ENCODE measurements at places on chromosomes 7 and 10. TPM values are rescaled to one million over a fixed set of nuclear protein-coding genes. Genes with fewer than 3 reads are reported as not detected.

DNA sequence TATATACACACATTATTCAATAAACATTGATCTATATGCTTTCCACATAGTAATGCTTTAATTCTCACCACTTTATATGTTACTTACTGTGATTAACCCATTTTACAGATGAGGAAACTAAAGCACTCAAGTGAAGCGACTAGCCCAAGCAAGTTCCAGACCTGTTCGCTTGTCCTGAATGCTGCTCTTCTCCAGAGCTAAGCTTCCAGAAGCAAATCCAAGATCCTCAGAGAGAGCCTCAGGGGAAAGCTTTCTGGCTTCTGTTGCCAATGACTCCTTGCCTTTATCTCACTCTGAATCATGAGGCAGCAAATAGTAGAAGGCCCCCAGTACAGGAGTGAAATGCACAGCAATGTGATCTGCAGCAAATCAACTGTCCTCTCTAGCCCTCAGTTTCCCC, 32.2 kb downstream of the XPNPEP1 start:
- no peak for DNase-seq

Gene EN2
- polyA plus RNA-seq = not detected

DNA sequence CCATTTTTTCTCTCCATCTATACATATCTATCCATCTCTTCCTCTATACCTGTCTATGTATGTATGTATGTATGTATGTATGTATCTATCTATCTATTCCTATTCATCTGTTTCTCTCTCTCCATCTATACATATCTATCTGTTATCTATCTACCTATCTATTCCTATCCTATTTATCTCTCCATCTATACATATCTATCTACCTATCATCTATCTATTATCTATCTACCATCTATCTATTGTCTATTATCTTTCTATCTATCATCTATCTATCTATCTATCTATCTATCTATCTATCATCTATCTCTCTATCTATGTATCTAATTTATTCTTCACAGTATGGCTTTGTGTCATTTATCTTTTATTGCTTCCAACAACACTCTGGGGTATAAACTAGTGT, 1124.4 kb downstream of the TYW1 start:
- DNase-seq = no peak

DNA sequence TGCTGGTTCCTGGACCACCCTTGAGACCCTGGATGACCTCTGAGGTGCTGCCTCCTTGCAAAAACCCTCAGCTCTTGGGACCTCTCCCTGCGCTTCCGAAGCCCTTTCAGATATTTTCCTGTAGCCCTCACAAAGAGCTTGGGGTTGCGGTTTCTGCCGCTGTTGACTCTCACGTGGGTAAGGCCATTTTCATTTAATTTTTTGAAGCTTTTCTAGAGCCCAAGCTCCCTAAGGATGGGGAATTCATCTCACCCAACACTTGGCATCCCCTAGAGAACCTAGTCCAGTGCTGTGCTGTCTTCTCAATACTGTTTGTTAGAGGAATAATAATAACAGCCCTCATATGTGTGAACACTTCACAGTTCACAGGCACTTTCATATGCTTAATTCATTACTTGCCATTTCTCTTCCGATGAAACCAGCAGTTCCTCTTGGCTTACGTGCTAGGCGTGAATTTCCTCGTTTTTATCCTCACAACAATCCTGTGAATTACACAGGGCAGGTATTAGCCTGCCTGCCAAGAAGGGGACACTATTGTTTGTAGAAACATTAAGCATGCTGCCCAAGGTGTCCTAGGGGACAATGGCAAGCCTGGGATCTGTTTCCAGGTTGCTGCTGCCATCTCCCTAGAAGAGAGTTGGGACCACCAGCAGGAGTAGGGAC, 71.6 kb upstream of the CTBP2 start:
- DNase-seq = no peak

DNA sequence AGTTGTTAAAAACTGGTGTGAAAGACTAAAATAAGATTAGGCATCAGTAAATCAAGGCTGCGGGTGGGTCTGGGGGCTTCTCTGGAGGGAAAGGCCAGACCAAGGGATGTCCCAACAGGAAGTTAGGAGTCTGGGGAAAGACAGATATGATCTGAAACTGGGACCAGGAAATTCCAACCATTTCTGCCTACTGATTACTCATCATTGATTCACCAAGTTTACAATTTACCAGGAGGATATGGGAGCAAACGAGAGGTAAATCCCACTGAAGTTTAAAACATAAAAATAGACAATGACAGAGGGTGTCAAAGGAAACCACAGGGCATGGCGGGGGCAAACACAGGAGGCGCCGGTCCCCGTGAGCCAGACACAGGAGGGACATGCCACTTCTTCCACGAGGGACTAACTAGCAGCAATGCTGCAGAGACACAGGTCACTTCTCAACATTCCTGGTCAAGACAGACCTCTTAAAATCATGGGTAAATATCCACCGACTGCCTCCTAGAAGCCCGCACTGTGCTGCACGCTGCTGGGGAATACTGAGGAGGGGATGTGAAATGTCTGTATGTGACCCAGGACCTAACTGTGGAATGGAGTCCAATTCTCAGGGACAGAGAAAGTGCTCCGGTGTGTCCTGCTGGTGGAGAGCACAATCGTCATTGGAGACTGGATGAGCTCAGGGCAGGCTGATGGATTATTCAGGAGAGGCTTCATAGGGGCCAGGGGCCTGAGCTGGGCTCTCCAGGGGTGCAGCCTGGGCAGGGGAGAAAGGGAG, 153.4 kb upstream of the KLF14 start:
- DNase-seq = no peak

Gene GBX1
- not detected for polyA plus RNA-seq

GRCh38 chr7:46990761-46991160, 591.1 kb downstream of the TNS3 start:
- no peak for DNase-seq

DNA sequence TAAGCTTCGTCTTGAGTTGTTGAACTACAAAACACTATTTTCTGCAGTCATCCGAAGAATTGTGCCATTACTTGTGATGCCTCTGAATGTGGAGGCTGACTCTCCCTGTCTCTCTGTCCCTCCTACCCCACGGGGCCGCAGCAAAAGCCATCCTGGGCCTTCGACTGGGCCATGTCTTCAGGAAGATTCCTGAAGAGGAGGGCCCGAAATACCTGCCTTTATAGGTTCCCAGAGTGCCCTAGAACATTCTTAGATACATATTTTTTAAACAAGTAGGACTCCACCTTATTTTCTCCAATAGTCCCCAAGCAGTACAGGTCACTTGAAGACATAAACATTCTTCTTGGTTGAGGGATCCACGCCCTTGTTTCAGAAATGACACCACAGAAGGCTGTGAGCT, 8.1 kb downstream of the IGFBP3 start:
- no peak for DNase-seq

GRCh38 chr10:120979435-120980278, 128.5 kb downstream of the WDR11 start:
- DNase-seq = peak; percentile 4

DNA sequence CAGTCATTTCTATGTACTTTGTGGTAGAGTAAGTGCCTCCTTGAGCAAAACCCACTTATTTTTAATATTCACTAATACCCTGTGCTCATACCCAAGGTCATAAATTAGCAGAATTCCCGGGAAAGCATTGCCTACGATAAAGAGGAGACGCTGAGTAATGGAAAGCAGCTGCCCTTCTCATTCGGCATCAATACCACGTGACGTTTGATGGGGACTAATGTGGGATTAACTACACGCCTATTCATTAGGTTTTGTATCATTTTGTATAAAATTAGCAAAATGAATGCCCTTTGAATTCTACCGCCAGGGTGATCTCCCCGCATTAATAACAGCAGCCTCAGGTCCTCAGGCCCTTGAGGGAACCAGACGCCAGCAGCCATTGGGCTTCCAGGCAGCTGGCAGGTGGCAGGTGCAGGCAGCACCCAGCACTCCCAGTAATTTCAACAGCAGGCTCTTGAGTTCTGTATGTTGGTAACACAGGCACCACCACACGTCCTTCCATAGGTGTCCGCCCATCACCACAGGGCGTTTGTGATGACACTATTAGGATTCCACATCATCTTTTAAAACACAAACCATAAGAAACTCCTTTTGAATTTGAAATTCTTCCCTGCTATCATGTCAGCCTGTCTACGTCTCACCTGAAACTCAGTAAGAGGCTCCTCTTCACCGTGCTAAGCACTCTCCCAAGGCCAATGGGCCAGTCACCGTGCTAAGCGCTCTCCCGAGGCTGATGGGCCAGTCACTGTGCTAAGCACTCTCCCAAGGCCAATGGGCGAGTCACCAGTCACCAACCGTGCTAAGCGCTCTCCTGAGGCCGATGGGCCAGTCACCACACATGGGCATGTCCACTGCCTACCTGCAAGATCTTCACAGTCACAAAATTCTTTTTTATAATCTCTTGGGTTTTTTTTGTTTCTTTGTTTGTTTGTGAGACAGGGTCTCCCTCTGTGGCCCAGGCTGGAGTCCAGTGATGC, 509.4 kb downstream of the PTPRN2 start:
- no peak for DNase-seq

DNA sequence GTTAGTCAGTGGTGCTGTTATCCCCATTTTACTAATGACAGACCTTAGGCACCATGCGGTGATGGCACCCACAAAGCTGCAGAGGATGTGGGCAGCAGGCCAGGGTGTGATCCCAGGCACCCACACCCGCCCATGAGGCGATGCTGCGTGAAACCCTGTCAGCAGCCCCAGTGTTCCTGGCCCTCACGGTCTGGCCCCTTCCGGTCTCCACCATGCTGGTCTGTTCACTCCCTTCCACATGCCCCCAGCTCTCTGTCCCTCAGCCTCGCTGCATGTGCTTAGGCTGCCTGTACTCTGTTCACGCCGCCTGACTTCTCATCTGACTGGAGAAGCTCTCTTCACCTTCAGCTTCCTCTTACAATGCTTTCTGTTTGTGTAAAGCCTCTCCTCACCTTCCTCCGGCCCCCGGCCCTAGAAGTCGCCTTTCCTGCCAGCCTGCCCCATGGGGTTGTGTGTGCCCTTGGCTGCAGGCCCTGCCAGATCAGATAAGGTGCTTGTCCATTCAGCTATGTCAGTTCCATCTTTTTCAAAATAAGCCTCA, 17.6 kb upstream of the ORAI2 start:
- peak; percentile 77 for DNase-seq

GRCh38 chr7:51243631-51244030, 73.0 kb downstream of the COBL start:
- no peak for DNase-seq

GRCh38 chr7:137213744-137214143, 129.8 kb downstream of the PTN start:
- no peak for DNase-seq

- no peak for DNase-seq
These were observed 71.4 kb upstream of the SHH start for GRCh38 chr7:155883491-155884224.

DNA sequence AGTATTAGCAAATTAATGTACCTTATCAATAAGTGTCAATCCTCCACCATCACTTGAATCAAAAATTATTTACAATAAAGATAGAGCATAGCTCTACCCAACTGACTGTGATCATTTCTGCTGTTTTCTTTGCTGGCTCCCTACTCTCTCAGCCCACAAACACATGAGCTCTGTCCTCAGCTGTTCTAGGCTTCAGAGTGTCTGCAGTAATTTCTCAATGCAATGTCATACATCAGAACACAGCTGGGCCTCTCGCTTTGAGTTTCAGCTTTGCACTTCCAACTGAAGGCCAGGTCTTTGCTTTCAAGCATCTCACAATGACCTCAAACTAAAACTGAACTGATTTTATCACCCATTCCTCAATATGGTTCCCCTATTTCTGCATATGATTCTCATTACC, 55.7 kb downstream of the RNF133 start:
- no peak for DNase-seq

DNA sequence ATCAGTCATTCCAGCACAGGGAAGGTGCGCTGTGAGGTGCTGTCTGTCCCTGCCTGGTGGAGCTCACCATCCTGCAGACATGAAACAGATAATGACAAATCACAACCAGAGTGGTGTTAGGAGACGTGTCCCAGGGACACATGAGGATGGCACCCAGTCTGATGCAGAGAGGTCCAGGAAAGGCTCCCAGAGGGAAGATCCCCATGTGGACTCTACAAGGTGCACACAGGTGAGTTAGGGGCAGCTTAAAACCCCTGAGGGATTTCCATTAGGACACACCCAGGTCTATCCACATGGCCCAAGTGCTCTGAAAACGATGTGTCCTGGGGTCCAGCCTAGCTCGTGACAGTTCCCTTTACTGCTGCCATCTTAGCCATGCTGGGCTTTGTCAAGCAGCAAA, 91.4 kb downstream of the ADARB2 start:
- no peak for DNase-seq

Gene LAMB1
- not detected for polyA plus RNA-seq

DNA sequence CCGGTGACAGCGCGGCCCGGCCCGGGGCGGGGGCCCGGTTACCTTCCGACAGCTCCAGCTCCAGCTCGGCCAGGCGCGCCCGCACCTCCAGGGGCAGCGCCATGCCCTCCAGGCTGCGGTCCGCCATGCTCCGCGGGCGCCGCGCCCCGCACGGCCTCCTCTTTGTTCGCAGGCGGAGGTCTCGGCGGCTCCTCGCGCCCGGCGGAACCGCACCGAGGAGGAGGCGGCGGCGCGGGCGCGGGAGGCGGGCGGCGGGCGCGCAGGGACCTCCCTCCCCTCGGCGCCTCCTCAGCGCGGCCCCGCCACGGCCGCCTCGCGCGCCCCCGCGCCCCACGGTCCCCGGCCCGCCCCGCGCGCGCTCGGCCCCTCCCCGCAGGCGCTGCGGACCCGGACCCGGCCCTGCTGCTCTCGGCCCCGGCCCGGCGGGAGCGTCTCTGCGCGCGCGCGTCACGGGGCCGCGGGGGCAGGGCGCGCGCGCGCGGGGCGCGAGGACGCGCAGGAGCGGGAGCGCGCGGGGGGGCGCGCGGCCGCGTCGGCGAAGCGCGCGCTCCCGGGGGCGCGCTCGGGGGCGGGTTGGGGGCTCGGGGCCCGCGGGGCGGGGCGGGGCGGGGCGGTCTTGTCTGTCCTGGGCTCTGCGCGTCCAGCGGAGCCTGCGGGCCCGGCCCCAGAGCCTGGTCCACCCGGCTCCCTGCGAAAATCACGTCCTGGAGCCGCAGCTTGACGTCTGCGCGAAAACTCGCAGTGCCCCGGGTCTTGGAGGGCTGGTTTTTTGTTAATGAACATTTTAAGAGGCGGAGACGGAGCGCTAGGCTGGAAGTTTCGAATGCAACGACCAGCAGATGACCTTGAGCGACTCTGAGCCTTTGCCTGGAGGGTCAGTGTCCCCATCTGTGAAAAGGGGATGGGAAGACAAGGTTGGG, at the start of gene DIP2C:
Gene DIP2C, minus strand, starts transcription at position 217 of the 920 bp plus-strand sequence. Its CDS starts 90 bp downstream, at position 127.
- no peak for DNase-seq

DNA sequence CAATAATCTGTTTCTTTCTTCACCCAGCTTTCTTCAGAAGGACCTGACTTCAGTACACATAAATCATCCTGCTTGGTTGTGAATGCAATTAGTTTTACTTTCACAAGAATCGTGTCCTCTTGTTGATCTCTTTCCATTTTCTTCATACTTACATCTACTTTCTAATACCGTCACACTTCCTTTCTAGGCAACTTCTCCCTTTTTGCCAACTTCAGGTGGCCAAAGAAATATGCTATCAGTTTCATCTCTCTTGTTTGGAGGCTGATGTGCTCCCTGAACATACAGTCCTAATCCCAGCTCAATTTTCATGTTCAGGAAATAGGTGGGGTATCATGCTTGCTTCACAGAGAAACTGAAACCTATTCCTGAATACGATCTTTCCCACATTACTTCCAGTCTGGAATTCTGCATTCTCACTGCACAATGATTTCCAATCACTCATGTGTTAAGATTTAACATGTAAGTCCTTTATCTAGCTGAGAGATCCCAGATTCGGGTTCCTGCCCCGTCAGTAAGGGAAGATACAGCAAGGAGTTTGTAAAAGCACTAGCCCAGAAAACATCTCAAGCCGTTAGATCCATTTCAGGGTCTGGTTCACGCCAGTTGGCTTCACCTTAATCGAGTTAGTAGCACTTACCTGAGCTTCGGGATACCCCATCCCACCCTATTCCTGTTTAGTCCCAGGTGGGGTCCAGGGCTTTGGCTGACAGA, 994 bp downstream of the SLC25A28 start:
- peak; percentile 81 for DNase-seq
